ENCODE measurements at places on chromosomes 12 and 14.

DNA sequence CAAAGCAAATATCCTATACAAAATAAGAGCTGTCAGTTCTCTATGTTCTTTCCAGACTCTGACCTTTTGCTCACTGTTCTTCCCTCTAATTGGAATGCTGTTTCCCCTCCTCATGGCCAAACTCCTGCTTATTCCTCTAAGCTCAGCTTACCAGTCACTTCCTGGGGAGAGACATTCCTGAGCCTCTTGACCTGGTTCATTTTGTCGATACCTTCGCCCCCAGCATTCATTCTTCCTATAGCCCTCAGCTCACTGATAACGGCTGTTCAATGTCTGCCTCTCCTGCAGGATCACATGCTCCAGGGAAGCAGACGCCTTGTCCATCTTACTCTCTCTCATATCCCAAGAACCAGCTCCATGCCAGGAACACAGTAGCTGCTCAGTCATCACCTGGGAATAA, 431.0 kb downstream of the MED13L start:
- no peak for DNase-seq

DNA sequence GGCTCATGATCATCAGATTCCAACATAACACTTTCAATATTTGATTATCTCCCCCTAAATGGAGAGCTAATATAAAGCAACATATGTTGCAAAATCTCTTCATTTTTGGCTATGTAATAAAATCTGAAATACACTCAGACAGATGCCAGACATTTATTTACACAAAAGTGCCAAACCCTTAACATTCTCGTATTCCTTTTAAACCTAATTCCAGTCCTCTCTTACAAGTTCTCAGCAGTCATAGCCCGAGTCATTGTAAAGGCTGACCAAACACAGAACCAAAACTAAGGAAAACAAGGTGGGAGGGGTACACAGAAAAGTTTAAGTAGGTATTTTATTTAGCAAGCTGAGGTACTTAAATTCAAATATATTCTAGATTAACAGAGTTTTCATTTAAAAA, 81.4 kb downstream of the LRP6 start:
- no peak for DNase-seq

GRCh38 chr14:54572316-54572715, 5.4 kb downstream of the SAMD4A start:
- DNase-seq: no peak

GRCh38 chr12:30843211-30843610, 83.3 kb upstream of the TSPAN11 start:
- DNase-seq: no peak

DNA sequence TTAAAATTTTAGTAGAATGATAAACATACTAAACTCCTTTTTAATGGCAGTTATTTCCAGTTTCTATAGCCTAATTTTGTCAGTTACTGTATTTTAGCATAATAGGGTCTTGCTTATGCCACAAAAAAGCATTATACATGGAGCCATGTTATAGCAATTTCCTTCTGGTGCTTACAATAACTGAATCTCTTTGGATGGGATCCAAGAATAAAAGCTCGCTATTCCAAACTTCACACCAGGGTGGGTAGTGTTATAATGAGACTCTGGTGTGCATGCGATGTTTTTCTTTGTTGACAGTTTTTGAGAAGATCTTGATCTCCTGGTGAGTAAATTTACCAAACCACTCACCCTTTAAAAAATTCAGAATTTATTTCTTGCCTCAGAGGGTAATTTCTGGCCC, 90.4 kb upstream of the CCDC91 start:
- no peak for DNase-seq

- no peak for DNase-seq
Measured at GRCh38 chr12:130162267-130162666, at the start of gene FZD10. FZD10 (plus strand) TSS chr12:130162464; CDS start chr12:130162943, 479 bp downstream.

DNA sequence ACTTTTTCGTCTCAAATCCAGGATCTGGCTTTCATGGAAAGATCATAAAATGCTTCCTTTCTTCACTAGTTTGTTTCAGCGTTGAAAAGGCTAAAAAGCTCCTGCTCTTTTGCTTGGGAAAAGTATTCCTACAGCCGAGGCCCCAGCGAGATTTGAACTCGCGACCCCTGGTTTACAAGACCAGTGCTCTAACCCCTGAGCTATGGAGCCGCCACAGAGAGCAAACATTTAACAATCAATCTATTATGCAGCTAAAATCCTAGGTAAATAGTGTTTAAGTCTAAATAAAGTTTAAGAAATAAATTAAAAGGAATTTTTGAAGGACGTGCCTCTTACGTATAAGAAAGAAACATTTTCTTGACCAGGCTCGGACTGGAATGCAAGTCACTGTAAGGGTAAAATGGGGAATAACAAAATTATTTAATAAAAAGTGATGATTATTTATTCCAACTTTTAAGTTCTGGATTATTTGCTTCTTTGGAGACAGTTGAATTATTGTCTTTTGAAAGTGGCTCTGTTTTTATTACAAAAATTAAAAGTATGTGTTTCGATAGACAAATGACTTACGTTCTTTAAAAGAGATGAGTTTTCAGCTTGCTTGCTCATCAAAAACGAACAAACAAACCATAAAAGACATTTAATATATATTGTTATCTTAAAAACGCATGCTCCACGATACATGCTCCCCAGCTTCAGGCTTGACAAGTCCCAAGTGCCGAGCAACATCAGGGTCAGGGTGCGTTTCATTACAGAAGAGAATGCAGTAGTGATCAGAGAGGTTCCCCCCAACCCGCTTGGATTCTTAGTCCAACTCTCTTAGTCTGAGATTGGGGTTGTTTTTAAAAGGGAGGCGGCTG, 10.2 kb downstream of the OR6S1 start:
- peak; percentile 65 for DNase-seq

DNA sequence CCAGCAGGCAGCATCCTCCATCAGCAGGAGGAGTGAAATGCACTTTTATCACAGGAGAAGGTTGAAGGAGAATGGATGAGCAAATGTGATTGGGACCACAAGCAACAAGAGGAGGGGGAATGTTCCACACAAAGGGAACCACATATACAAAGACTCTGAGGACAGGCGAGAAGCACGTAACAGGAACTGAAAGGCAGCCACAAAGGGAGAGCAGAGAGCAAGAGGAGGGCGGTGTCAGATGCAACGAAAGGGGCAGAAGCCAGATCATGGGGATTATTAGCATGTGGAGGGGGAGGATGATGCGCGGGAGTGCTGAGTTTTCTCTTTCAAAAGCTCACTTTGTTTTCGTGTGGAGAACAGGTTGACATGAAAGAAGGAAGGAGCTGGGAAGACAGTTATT, 241.1 kb downstream of the SPTSSA start:
- no peak for DNase-seq

DNA sequence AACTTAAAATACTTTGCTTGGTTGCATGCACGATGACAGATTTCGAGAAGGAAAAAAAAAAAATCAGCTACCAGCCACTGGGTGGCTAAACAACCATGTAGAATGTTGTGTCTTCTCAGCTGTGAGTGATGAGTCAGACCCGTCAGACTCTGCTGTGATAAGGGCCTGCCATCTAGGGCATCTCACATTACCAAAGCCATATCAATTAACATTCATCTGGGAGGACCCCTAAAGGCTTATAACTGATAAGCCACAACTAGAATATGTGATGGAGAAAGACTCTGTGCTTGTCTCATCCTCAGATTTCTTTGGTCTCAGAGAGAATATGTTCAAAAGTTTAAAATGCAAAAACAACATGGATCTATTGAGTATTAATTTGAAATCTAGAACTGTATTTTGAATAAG, 111.5 kb downstream of the PAX9 start:
- no peak for DNase-seq

- no peak for DNase-seq
Measured at GRCh38 chr14:83483063-83483462, 1949.4 kb upstream of the SEL1L start.

GRCh38 chr12:57754411-57755193, at the start of gene MARCHF9:
MARCHF9 (plus strand) TSS chr12:57755103; CDS start chr12:57755529, 426 bp downstream.
- peak; percentile 85 for DNase-seq

DNA sequence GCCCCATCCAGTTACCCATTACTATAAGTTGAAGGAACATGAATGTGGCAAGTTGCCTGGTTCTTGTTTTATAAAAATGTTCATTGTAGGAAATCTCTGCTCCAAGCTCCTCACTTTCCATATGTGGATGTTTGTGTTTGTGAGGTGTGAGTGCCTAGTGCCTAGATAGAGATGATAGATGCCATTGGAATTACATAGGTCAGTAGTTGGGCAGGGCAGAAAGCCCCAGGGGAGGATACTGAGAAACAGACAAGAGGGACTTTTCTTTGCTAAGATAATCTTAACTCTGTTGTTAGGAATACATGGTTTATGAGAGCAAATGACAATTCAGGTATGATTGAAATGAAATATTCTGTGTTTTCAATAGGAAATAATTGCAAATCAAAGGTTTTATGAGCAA, 226.3 kb upstream of the GRIP1 start:
- no peak for DNase-seq

- DNase-seq: no peak
Measured at GRCh38 chr12:70553391-70553859, 83.8 kb downstream of the PTPRB start.

DNA sequence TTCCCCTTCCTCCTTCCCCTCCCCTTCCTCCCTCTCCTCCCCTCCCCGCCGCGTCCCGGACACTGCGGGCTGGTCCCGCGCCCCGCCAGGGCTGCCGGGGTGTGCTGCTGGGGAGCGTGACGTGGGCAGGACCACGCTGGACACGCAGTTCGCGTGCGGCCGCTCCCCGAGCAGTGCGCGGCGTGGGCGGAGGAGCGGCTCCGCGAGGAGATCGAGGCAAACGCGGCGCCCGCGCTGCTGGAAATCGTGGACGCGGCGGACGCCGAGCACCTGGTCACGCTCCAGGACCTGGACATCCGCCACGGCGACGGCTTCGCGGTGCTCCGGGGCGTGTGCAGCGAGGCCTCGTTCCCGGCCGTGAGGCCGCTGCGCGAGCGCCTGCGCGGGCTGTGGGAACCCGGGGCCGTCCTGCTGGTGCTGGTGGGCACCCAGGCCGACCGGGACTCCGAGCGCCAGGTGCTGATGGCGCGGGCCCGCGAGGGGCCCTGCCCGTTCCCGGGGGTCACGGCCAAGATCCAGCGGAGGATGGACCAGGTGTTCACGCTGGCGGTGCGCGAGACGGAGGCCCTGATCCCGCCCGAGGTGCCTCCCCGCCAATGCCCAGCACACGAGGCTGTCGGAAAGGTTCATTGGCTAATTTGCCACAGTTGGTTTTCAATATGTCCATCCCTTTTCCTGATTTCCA, 84.3 kb downstream of the TNFAIP2 start:
- no peak for DNase-seq

DNA sequence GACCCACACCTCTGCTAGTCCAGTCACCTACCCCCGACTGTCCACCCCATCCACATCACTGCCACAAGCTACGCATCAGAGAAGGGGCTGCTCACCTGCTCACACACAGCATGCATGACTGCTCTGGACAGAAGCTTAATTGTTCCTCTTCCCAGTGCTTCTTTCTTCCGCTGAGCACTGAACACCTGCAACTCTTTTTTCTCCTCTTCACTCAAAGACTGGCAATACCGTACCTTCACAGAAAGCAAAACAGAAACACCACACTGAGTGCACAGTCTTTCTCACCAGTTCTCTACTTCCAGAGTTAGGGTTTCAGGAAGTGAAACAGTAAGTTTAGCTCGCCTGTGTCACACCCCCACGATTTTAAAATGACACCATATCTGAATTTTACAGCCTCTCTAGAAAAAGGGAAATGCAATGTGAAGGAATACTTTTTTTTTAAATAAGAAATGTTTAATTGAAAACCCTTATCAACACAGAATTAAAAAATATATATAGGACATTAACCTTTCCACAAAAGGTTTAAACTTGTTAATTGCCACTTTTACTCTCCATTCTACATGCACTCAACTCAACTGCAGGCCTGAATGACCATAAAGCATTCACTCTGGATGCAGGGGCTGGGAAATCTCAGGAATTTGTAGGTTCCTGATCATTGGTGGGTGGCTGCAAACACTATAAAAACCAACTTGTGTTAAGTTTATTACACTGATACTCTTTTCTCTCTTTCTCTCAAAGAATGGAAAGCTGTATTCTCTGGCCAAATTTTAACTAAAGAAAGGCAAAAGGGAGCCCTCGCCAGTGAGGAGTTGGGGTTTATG, 120.0 kb downstream of the PRICKLE1 start:
- no peak for DNase-seq

DNA sequence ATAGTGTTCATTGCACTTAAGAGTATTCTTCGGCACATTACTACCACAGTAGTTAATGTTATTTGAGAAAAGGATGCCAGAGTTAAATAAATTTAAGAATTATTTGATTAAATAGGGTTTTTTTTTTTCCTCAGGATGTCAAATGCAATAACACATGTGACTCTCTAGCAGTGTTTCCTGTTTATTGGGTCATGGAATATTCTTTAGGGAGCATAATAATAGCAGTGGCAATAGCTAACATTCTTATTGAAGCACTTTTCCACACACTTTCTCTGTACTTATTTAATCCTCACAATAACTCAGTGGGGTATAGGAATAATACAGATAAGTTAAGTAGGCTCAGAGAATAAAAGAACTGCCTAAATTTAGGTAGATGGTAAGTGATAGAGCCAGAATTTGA, 44.3 kb downstream of the SCYL2 start:
- DNase-seq: no peak

GRCh38 chr12:52774629-52775250, 2.4 kb downstream of the KRT76 start:
- DNase-seq: no peak

DNA sequence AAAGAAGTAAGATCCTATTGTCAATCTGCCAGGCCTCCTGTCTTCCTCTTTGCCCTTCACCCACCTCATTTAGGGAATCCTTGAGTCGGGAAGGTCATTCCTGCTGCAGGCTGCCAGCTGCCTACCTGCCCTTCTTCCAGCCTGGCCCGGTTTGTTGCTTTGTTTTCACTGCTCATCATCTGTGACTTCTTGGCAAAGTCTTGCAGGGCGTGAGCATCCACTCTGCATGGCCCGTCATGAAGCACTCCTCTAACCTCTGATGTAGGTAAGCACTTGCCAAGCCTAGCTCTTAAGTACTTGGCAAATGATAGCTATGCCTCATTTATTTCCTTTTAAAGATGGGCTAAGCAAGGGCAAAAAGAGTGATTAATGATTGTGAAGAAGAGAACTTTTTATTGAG, 192.8 kb downstream of the NRXN3 start:
- no peak for DNase-seq

DNA sequence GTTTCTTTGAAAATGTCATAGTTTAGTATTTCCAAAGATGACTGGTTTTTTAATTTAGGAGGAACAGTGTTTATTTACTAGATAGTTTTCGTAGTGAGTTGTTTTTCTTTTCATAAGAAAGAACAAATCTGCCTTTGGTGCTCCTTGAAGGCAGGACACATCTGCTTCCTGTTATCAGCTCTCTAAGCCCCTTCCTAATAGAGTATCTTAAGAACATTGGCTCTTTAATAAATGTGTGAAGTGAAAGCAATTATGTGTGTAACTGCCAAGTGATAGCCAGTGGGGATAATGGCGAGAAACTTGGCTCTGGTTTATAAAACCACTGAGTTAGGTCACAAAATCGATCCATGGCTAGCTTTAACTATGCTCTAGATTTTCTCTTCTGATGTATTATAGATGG, 23.5 kb upstream of the PPFIBP1 start:
- no peak for DNase-seq

- DNase-seq: no peak
Measured at GRCh38 chr14:79552778-79553177, 658.5 kb downstream of the DIO2 start.

GRCh38 chr12:57584690-57585089, 6.3 kb upstream of the PIP4K2C start:
- no peak for DNase-seq

Data from stimulated activated CD4-positive, alpha-beta T cell treated with anti-CD3 and anti-CD28 coated beads, Interleukin-4, amount 100 ng/mL, for 24 hours (primary cell).